A549 treated with CORT108297 at 1 μM for 4 hours (cell line): ENCODE measurements at places on chromosomes 3 and 15. TPM values are rescaled to one million over a fixed set of nuclear protein-coding genes. Genes with fewer than 3 reads are reported as not detected.

The ILDR1 gene
- total RNA-seq, result not detected in 5 replicates

The FEZF2 gene
- not detected in 5 replicates for total RNA-seq

The MYZAP gene
- 0.69 to 1.2 TPM (median 0.93 TPM) in 5 replicates for total RNA-seq

The ATR gene
- total RNA-seq, result 11.8 to 13.7 TPM (median 12.3 TPM) in 5 replicates

The RASGRF1 gene
- total RNA-seq, result 0.23 to 0.43 TPM (median 0.33 TPM) in 5 replicates

The NEDD4 gene
- total RNA-seq, result 39.2 to 57.2 TPM (median 42.9 TPM) in 5 replicates

The MASP1 gene
- 0.09 TPM in 1 of 5 replicates, not detected in the others for total RNA-seq

The ATP10A gene
- 7.2 to 8.6 TPM (median 7.3 TPM) in 5 replicates for total RNA-seq

The DPH3 gene
- 23.0 to 29.2 TPM (median 25.5 TPM) in 5 replicates for total RNA-seq

The RARB gene
- total RNA-seq, result 5.5 to 10.8 TPM (median 10.4 TPM) in 5 replicates

The MYLK gene
- total RNA-seq, result 13.5 to 21.9 TPM (median 16.0 TPM) in 5 replicates

The SH3GL3 gene
- 0.58 to 0.80 TPM (median 0.67 TPM) in 5 replicates for total RNA-seq

The VILL gene
- total RNA-seq, result 0.12 to 0.18 TPM (median 0.16 TPM) in 5 replicates

The ZNF660 gene
- not detected in 5 replicates for total RNA-seq

The ROPN1B gene
- not detected in 5 replicates for total RNA-seq

The NLGN1 gene
- not detected in 5 replicates for total RNA-seq

The THRB gene
- 1.1 to 1.7 TPM (median 1.2 TPM) in 5 replicates for total RNA-seq

The SLC22A14 gene
- total RNA-seq, result 0.03 to 0.07 TPM (median 0.03 TPM) in 3 of 5 replicates, not detected in the others

The COL6A5 gene
- not detected in 5 replicates for total RNA-seq

The MTHFS gene
- total RNA-seq, result 74.4 to 102 TPM (median 80.2 TPM) in 5 replicates

The CPNE9 gene
- 0.09 to 0.24 TPM (median 0.14 TPM) in 5 replicates for total RNA-seq

The GOLGA8J gene
- total RNA-seq, result 0.06 to 0.07 TPM (median 0.06 TPM) in 3 of 5 replicates, not detected in the others

The TAGLN3 gene
- not detected in 5 replicates for total RNA-seq

The DZIP1L gene
- 5.6 to 8.2 TPM (median 7.9 TPM) in 5 replicates for total RNA-seq

The FRMD5 gene
- 2.7 to 3.7 TPM (median 3.2 TPM) in 5 replicates for total RNA-seq

The INKA1 gene
- total RNA-seq, result 1.6 to 2.3 TPM (median 2.1 TPM) in 5 replicates

The SLC12A1 gene
- total RNA-seq, result not detected in 5 replicates

The GOLGA6L9 gene
- total RNA-seq, result 2.0 to 3.2 TPM (median 2.5 TPM) in 5 replicates

The KBTBD13 gene
- not detected in 5 replicates for total RNA-seq

The TSEN2 gene
- total RNA-seq, result 15.9 to 18.7 TPM (median 17.8 TPM) in 5 replicates

The LCTL gene
- total RNA-seq, result 0.05 TPM in 1 of 5 replicates, not detected in the others

The XCR1 gene
- not detected in 5 replicates for total RNA-seq

The CACNA1D gene
- total RNA-seq, result 0.61 to 1.2 TPM (median 0.83 TPM) in 5 replicates

The NOX5 gene
- 0.10 to 0.30 TPM (median 0.24 TPM) in 5 replicates for total RNA-seq

The UBL7 gene
- 40.4 to 44.4 TPM (median 42.2 TPM) in 5 replicates for total RNA-seq

The SLC51A gene
- not detected in 5 replicates for total RNA-seq

The CLEC3B gene
- not detected in 5 replicates for total RNA-seq

The GOLGA6L4 gene
- total RNA-seq, result 0.73 to 1.8 TPM (median 0.90 TPM) in 5 replicates
